Cerebellum (tissue), 4 donors: ENCODE measurements at places on chromosomes 4 and X.

DNA sequence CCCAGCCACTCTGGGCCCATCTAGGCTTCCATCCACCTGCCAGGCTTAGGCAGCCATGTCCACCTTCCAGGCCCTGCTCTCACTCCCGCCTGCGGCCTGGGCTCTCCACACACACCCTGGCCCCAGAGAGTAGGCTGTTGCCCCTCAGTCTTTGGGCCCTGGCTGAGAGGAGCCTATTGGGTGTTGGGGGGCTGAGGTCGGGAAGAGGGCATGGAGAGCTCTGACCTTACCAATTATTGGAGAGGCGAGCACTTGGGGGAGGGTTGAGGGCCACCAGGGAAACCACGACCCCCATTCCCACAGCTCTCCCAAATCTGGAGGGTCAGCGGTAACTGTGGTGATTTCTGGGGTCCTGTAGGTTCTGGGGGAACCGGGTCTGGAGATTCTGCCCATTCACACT is 38.2 kb downstream of the HTRA3 start:
- DNase-seq: no peak

DNA sequence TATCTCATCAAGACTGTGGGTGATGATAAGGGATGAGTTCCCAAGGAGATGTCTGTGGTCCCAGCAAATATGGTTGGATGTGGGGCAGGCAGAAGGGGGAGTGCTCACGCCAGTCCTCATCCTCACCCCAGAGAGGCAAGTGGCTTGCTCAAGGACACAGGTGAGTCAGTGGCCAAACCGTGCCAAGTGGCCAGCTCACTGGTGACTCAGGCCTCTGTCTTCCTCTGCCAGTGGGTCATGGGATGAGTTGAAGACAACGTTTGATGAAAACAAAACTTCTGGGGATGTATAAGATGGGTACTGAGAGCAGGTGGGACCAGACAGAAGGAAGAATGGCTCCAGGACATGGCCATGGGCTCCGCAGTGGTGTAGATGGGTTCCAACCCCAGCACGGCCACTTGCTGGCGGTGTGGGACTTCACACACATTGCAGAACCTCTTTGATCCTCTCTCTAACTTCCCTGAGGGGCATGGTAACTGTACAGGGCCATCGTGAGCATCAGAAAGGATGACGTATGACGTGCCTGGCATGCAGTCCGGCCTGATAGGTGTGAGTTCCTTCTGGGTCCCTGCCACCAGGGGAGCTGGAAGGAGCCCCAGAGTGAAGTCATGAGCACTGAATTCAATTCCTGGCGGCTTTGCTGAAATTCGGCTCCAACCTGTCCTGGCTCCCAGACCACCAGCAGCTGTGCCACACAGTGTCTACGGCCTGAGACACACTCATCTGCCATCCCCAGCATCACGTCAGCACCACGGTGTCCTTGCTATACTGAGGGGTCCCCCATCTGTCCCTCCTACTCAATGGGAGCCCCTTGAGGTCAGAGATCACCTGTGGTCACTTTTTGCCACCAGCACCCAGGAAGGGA is 41.3 kb upstream of the GPR78 start:
- DNase-seq: no peak

DNA sequence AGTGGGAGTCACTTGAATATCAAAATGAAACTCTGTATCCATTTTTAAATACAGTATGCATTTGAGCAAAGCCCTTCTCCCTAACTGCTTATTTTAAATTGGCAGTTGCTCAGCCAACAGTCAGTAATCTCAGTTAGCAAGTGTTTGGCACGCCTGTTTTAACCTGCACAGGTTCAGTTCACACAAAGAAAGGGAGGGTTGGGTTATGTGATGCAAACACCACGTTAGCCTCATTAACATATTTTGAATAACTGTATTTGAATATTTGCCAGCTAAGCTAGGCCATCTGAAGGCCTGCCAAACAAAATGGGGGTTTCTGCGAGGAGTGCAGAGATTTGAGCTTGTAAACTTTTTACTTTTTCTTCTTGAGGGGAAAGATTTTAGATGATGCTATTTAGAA is 19.8 kb downstream of the GAB1 start:
- DNase-seq: no peak

DNA sequence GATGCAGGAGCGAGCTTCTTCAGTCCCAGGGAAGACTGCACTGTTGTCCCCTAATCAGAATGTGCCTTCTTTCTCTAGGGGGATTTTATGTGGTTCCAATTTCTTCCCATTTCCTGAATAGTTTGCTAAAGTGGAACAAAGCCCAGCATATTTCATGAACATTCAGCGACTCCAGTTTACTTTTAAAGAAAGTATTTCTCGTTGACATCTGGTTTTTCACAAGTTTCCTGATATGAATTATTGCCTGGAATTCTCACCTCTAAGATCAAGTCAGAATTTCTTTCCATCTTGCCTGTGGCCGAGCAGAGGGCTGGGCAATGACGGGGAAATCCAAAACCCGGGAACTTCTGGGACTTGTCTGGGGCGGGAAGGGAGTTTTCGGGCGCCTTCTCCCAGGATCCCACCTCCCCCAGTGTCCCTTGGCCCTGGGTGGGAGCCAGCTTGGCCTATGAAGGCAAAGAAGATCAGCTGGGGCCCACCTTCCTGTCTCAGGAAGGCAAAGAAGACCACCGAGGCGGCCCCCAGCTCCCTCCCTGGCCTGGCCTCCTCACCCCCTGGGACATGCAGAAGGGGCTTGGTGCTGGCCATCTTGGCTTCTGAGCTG is 15.4 kb downstream of the SORCS2 start:
- DNase-seq: no peak

DNA sequence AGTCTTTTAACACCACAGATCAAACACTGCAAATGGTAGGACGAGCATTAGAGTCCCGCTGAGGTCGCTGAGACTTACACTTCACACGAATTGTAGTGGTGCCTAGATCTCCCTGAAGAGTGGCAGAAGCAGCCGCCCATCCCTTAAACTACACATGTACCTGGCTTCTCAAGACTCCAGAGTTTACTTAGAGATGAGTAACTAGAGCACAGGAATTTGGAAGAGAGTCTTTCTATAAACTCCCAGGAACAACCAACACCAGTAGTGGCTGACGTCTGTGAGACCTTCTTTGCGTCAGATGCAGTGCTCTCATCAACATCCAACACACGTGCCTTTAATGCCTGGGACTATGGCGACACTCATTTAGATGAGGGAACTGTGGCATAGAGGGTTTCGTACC is 12.6 kb downstream of the SORBS2 start:
- DNase-seq: no peak

DNA sequence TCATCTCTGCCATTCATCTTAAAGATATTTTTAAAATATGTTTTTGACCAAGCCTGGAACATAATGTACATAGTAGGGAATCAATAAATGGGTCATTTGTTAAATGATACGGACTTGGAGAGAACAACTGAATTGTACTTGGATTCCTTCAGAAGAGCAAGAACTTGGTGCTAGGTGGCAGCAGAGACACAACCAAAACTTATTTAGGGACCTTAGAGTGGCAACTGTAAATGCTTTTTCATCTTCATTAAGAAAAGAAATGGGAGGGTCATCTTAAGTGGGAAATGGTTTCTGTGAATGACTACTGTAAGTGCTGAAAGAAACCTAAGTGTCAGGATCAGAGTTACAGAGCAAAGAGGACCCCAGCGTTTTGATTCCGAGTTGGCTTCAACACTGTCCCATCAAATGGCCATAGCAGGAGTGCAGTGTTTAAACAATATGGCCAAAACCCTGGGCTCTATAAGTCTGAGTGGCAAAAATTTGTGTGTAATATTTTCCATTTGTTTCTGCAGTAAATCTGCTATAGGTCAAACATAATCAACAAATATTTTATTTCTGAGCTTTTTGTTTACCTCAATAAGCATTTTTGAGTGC is 213.6 kb downstream of the PALLD start:
- peak; percentile 10 for DNase-seq

DNA sequence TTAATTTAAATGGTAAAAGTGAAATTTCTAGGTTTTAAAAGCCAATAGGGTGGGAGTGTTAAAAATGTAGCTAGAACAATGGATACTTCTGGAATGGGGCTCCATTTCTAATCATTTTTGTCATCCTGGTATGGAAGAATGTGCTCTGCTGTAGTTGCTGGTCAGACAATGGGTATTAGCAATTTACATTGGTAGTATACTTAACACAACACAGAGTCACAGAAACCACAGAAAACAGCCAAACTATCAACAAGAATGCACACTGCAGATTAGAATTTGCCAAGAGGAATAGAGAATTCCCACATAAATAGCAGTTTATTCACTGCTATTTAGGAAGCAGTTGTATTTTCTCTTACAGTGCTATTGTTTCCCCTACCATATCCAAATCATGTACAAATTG is 319.6 kb downstream of the PPP3CA start:
- no peak for DNase-seq

DNA sequence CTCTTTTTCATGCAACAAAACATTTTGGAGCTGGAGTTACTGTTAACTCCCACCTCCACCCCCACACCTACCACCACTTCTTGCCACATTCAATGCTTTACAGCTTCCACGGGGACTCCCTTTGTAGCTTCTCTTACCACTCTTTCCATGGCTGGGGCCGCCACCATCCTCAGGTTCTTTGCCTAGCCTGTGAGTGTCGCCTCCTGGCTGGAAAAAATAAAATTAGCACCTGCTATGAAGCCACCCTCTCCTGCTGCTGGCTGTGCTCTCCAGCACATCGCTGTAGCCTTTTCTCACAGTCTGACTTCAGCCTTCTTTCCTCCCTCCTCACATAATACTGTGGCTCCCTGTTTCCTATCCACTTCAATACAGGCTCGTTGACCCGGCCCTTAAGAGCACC is 114.4 kb downstream of the FRAS1 start:
- DNase-seq: no peak

DNA sequence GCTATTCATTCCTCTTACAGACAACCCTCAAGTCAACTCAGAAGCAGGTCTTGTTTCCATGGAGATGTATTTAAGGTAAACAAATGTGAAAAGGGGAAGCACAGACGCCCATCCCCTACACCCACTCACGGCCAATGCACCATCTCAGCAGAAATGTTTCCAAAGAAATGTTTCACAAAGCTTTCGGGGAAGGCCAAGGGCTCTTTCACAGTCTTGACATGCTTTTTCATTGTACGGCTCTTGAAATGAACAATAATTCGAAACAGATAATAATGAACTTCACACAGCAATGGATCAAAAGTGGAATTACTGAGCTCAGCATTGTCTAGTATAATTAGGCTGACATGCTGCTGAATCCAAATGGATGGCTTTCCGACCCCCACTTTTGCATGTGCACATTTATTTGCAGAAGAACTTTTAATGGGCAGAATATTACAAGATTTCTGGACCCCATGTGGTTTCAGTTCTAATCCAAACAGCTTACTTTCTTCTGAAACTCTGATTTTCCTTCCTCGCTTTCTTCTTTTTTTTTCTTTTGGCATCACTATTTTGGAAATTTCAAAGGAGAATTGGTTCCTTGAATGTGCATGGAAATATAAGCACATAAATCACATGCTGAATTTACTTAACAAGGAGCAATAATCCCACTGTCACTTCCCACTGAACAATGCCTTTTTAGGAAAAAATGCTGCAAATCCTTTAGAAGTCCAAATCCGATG is 160.9 kb downstream of the SMIM20 start:
- no peak for DNase-seq

DNA sequence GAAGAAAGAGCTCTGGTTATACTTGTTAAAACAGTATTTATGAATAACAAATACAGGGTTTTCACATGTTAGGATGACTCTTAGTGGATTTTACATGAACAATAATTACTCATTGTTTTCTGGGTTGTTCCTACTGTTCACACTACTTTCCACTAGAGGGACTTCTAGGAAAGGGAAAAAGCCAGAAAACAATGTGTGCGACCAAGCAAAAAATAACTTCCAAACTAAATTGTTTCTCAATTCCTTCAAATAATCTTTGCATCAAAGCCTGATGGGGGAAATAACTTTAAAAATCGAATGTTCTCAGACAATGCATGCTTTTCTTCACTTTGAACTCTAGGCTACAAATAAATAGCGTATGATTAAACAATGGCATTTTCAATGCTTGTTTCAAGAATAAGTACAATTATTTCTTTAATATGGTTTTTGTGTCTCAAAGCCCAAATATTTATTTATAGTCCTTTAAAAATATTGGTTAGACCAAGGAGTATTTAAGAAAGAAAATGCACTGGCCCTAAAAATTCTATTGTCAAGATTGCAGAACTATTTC is 72.1 kb upstream of the ETNPPL start:
- DNase-seq: peak; percentile 8

GRCh38 chrX:17374619-17375366 is at the start of gene NHS:
Gene NHS (plus strand): TSS chrX:17375200. CDS start chrX:17375758, 558 bp downstream.
- peak; percentile 42 for DNase-seq

GRCh38 chr4:142406917-142407501 is 439.1 kb downstream of the INPP4B start:
- DNase-seq: no peak

DNA sequence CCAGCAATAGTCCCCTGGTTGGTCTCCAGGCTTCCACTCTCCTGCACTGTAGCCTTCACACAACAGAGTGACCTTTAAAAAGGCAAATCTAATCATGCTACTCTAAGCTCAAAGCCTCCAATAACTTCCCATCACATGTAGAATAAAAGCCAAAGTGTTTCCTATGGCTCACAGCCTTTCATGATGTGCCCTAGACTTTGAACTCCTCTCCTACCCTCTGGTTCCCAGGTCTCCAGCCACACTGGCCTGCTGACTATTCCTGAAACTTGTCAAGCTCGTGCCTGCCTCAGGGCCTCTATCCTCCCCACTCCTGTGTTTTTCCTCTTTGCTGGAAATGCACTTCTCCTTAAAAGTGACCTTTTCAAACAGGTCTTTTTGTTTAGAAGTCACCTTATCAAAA is 3.1 kb downstream of the MANBA start:
- no peak for DNase-seq

- DNase-seq: no peak
Observed at GRCh38 chr4:48367016-48367415, 25.7 kb downstream of the SLAIN2 start.

DNA sequence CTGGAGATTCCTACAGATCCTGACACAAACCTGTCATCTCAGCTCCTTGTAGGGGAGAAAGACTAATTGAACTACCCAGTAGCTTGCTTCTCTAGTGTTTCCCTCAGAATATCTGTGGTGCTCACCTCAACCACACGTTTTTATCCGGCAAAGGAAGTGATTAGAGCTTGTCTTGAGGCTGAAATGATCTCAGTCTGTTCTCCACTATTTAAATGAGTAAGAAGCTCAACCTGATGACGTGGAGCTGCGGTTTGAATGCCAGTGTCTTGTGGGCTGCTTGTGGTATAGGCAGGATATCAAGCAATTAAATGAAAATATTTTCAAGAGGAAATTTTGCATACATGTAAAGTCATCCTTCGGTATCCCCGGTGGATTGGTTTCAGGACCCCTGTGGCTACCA is 270.2 kb downstream of the TLL1 start:
- no peak for DNase-seq

DNA sequence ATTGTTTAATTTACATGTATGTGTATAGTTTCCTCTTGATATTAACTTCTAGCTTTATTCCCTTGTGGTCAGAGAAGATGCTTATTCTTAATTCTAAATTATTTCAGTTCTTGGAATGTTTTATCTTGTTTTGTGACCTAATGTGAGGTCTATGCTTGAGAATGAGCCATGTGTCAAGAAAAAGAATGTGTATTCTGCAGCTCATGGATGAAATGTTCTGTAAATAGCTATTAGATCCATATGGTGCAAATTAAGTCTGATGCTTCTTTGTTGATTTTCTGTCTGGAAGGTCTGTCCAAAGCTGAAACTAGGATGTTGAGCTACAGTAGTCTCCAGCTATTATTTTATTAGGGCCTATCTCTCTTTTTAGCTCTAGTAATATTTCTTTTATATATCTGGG is 187.3 kb upstream of the RASGEF1B start:
- DNase-seq: no peak
